ENCODE measurements at places on chromosomes 6 and 20.

GRCh38 chr20:35660122-35660937, 4.4 kb downstream of the CPNE1 start:
- DNase-seq: no peak

- peak; percentile 91 for DNase-seq
Observed at GRCh38 chr6:53326372-53327016, 22.3 kb downstream of the ELOVL5 start.

DNA sequence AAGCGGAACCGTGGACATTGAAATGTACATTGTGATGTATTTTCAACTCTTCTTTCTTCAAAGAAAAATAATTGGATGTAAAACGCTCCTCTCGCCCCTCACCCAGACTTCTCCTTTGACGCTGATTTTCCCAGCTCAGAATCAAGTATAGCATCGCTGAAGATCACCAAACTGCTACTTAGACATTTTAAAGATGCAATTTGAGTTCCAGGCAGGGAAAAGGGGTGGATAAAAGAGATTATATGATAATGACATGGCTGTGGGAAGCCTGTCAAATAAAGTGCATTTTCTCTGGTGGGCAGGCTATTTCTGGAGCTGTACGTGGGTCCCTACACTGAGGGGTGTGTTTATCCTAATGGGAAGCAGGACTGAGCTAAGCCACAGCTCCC, 240.4 kb downstream of the CDC5L start:
- DNase-seq: no peak

DNA sequence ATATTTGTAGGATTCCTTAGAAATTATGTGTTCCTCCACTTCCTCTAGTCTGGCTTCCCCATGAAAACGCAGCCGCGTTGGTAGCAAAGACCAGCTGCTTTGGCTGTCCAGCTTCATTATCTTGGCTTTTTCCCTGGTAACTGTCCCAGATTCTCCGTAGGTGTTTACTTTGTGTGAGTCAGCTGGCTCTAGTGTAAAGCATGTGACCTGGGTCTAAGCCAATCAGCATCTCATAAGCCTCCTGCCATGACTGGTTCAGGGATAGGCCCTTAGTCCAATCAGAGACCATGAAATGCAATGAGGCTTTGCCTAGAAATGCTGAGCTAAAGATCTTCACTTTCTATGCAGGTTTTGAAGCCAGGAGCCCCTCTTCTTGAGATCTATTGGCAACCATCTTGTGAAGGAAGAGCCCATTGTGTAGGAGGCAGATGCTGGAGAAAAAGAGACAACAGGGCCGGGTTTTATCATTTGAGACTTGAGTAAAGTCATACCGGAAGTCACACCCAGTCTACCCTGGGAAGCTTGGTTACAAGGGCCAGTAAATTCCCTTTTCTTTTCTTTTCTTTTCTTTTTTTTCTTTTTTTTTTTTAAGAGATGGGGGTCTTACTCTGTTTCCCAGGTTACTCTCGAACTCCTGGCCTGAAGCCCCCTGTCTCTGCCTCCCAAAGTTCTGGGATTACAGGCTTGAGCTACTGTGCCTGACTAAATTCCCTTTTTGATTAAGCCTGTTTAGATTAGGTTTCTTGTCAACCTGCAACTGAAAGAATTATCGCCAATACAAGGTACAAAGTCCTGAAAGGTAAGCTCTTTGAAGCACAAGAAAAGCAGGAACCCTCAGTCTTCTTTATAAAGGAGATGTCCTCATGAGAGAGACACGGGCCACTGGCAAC, 256.5 kb upstream of the RREB1 start:
- no peak for DNase-seq

DNA sequence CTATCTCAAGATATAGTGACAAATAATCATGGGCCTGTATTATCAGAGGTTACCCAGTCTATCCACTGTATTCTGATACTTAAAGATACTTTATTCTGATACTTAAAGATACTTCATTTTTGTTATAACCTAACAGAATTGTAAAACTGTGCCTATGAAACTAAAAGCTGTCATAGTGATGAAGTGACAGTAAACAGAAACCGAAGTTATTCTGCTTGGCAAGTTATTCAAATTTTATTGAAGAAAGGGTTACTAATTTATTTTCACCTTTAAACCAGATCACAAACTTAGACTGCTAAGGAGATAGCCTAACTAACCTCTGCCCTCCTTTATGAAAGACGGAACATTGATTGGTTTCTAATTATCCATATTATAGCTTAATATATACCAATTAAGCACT, 604.6 kb upstream of the IMPG1 start:
- no peak for DNase-seq

- DNase-seq: peak; percentile 56
Observed at GRCh38 chr6:27479319-27480182, 6.6 kb upstream of the ZNF184 start.

DNA sequence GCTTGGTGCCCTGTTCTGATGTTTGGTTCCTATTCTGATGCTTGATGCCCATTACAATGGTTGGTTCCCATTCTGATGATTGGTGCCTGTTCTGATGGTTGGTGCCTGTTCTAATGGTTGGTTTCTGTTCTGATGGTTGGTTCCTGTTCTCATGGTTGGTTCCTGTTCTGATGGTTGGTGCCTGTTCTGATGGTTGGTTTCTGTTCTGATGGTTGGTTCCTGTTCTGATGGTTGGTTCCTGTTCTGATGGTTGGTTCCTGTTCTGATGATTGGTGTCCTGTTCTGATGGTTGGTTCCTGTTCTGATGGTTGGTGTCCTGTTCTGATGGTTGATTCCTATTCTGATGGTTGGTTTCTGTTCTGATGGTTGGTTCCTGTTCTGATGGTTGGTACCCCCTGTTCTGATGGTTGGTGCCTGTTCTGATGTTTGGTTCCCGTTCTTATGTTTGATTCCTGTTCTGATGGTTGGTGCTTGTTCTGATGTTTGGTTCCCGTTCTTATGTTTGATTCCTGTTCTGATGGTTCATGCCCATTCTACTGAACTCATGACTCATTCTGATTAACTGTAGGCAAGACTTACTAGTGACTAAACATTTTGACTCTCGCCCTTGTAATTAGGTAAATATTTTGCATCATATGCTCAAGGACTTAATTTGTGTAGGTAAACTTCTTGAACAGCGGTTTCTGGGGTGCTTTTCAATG, 146.2 kb downstream of the DLL1 start:
- DNase-seq: no peak

DNA sequence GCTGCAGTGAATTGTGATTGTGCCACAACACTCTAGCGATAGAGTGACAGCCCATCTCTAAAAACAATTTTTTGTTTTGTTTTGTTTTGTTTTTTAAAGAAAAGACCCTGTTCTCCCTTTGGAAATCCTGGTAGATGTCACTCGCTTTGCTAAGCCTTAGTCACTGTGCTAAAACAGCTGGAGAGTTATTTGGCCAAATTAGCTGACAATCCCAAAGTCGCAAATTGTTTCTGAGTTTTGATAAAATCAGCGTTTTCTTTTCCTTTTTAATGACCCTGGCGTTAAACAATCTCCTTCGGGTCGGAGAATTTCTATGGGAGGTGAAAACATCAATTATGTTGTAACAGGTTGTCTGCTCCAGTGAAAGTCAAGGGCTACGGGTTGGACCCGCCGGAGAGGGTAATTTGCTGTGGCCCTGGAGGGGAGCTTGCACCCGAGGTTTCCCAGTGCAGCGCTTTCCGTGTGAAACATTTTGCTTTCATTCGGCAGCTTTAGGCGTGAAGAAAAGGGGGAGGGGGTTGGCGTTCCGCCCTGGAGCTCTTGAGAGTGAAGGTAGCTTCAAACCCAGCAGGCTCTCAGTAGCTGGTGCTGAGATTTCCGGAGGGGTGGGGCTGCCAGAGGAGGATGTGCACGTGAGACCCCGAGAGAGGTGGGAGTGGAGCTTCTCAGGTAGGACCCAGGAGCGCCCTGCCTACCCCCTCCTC, 296.6 kb downstream of the PHACTR1 start:
- DNase-seq: no peak

- no peak for DNase-seq
Observed at GRCh38 chr20:9140162-9140760, 71.4 kb downstream of the PLCB4 start.

- DNase-seq: no peak
Observed at GRCh38 chr6:38436726-38437465, 202.8 kb downstream of the BTBD9 start.

DNA sequence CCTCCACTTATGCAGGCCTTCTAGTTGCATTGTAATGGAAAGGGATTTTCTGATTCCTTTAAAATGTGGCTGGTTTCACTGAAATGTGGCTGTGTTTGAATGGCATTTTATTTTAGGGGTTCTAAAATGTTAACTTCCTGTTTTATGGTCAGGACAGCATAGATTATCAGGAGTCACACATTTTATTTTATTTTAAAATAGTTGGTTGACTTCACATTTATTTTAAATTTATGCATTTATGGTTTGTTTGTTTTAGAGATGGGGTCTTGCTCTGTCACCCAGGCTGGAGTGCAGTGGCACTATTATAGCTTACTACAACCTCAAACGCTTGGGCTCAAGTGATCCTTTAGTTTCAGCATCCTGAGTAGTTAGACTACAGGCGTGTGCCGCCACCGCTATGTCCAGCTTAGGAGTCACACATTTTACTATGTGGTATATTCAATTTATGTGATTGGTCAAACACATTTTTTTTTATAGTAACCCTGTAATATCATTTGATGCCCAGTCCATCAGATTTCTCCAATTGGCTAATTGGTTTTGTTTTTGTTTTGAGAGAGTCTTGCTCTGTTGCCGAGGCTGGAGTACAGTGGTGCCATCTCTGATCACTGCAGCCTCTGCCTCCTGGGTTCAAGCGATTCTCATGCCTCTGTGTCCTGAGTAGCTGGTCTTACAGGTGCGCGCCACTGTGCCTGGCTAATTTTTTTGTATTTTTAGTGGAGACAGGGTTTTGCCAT, 2.3 kb downstream of the DTD1 start:
- DNase-seq: no peak

GRCh38 chr20:23928788-23929187, 49.2 kb upstream of the CST5 start:
- DNase-seq: peak; percentile 17

DNA sequence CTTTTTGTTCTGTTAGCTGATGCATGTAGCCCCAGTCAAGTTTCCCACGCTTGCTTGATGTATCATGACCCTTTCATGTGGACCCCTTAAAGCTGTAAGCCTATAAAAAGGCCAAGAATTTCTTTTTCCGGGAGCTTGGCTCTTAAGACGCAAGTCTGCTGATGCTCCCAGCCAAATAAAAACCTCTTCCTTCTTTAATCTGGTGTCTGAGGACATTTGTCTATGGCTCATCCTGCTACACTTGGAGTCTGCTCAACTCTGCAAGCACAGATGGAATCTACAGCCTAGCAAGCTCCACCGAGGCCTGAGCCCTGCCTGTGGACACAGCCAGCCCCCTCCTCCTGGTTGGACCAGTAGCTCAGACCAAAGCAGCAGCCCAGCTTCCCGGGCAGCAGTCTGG, 3.4 kb downstream of the CST2 start:
- no peak for DNase-seq

DNA sequence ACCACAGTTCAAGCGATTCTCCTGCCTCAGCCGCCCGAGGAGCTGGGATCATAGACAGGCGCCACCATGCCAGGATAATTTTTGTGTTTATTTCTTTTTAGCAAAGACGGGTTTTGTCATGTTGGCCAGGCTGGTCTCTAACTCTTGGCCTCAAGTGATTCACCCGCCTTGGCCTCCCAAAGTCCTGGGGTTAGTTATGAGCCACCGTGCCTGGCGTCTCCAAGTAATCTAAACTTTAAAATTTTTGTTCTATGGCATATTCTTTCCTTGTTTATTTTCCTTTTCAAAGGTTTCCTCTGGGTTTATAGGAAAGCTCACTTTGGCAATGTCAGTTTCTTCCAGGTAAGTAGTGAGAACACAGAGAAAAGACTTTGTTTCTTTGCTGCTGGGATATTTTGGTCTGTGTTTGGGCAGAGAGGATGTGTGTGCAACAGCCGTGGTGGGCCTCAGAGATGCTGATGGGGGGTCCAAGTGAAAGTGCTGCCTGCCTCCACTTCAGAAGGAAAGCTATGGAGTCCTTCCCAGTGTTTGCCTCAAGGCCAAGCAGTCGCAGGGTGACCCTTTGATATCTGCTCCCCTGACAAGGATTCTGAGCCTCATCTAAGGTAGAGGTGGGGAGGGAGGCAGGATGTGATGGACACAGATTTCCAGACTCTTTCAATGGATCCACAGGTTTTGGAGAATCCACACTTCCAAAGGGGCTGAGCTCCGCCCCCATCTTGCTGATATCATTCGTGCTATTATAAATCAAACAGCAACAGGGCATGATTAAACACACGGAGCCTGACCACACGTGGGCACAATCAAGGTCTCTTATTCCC, 2.3 kb downstream of the LRP11 start:
- DNase-seq: no peak

DNA sequence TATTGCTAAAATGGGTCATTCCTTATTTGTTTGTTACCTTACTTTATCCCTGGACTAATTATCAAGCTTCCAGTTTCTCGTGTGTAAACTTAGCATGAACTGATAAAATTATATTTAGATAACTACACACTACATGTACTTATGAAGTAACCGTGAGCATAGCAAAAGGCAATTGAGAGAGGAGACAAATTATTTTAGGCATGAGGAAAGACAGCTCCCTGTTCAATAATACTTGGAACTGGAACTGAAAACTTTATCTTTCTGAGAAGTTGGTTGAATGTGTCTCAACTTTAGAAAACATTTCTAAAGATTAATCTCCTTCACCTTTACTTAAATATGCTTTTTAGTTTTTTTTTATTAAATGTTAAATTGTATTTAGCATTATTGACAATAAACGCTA, 11.4 kb downstream of the CRISP3 start:
- no peak for DNase-seq

DNA sequence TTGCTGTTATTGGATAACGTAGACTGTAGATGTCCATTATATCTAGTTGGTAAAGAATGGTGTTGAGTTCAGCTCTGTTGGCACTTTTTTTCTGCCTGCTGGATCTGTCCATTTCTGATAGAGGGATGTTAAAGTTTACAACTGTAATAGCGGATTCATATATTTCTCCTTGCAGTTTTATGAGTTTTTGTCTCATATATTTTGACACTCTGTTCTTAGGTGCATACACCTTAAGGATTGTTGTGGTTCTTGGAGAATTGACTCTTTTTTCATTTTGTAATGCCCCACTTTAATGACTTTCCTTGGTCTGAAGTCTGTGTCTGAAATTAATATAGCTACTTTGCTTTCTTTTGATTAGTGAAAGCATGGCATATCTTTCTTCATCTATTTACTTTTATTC, 16.1 kb downstream of the STXBP5 start:
- DNase-seq: no peak

DNA sequence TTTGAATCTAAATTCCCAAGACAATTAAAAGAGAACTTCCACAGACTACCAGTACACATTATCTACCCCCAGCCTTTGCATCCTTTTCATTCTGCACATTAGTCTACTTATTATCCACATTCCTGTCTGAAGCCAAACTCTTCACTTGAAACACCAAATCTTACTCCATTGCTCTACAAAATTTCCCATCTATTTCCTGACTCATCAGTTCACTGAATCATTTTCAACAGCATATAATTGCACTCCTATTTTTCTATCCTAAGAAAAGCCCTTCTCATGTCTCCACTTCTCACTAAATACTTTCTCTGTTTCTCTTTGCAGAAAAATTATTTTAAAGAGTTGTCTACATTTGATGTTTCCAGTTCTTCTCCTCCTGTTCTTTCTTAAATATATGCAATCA, 239.4 kb upstream of the FERMT1 start:
- no peak for DNase-seq

GRCh38 chr20:62658593-62659178, 16.4 kb downstream of the SLCO4A1 start:
- no peak for DNase-seq

All from T47D (cell line).